ENCODE measurements at places on chromosomes 2 and 18.

- DNase-seq, result no peak
Observed at GRCh38 chr2:241069821-241070281, 32.2 kb downstream of the MTERF4 start.

DNA sequence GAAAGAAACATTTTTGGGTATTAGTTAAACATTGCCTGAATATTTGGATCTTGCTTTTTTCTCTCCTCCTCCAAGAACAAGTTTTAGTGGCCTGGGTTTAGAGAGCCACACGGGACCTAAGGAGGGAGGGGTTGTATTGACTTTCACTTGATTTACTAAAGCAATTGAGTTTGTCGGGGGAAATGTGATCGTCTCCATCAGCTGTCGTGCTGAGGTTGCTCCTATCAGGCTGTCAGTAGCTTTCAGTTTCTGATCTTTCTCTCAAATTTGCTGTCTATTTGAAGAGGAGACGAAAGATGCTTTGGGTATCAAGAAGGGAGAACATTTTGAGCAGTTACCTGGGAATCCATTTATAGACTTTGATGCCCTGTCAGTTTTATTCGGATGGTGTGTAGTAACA is 106.0 kb downstream of the SETBP1 start:
- peak; percentile 37 for DNase-seq

DNA sequence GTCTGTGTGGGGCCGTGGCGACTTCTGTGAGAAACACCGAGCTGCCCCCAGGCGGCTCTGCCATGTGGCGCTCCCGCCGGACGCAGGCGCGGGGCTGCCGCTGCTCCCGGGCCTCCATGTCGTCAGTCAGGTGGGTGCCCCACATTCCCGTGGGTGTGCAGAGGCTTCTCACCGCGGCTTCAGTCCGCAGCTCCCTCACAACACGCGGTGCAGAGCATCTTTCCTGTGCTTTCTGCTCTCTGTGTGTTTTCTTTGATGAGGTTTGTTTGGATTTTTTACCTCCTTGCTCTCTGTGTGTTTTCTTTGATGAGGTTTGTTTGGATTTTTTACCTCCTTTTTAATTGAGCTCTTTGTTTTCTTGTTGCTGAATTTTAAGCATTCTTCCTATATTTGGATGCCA is 13.0 kb downstream of the AQP12A start:
- DNase-seq, result no peak

DNA sequence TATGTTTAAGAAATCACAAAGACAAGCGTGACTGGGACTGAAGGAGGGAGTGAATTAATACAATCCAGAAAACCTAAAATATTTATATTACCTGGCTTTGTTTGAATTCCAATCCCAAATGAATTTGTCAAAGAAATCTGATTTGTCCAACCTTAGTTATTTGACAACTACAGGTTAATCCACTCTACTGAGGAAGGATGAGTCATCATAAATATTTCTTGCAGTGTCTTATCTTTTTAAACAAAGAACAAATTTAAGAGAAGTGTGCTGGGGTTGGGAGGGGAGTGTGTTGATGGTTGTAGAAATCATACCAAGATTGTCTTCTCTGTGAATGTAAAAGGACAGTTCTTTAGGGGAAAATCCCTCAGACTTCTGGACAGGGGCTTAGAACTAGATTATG is 1106.3 kb upstream of the SLC39A10 start:
- DNase-seq, result no peak

DNA sequence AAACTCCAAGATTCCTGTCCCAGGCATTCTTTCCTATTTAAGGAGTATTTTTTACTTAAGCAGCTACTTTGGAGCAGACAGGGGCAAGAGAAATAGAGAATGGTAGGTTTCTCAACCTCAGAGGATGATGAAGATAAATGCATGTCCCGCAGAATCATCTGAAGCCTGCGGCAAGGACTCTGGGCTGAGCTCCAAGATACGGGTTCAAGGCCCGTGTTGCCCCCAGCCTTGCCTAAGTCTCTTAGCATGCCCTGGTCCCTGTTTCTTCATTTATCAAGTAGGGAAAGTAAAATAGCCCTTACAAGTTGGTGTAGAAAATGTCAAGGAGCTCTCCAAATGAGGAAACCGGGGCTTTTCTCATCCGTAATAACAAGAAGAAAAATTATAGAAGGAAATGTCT is 214.0 kb downstream of the KLHL29 start:
- no peak for DNase-seq

GRCh38 chr2:44769349-44770011 is 172.0 kb upstream of the SIX3 start:
- DNase-seq, result no peak

DNA sequence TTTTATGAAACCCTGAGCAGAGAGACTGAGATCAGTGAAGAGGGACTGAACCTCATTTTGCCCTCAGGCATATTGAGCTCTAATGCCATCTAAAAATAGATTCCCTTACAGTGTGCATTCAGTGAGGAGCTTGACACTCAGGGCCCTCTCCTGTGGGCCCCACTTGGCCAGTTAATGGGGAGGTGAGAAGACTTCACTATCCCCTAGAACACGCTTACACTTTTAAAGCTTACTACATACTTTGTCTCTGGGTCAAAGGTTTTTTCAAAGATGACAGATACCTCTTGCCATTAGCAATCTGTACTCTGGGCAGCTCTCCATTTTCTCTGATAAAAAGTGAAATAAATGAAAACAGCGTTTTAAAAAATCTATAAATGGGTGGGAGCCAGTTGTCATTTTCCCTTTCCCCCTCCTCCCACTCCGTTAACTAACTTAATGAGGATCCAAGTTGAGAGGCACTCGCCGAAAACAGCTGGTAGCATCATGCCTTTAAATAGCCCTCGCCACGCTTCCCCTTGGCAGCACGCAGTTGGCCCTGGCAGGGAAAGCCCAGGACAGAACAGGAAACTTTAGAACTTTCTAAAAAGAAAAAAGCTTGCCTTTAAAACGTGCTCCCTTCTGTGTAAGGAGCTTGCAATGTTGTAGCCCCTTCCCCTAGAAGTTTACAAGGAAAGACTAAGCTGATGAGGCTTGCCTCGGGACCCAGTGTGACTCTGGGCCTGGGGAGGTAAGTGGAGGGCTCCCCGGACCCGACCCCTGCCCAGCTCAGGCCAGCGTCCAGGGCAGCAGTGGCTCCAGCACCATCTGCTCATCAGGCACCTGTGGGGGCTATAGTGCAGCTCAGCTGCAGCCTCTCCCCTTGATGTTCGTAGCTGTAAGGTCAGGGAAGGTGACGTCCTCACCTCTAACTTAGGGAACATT is 58.8 kb upstream of the FOSL2 start:
- no peak for DNase-seq

DNA sequence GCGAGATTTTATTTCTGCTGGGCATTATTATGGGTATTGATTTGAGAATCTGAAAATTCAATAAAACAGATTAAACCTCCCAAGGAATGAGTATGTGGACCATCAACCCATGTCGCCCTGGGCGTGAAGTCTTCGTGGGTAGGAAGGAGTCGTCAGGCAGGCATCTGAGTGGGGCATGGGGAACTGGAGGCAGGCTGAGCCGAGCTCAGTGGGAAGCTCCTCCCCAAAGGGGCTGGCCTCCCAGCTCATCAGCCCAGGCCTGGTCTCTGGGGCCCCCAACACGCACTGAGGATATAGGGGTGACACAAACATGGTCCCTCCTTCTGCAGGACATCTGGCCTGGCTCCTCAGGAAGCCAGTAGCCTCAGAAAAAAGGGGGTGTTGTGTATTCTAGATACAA is 265.2 kb downstream of the TFCP2L1 start:
- DNase-seq, result no peak

GRCh38 chr2:173544641-173545363 is 190.1 kb downstream of the CDCA7 start:
- no peak for DNase-seq

GRCh38 chr2:233498126-233498525 is 68.5 kb downstream of the USP40 start:
- DNase-seq, result no peak

- DNase-seq, result no peak
Observed at GRCh38 chr2:70078384-70078783, 8.9 kb upstream of the PCBP1 start.

- DNase-seq, result no peak
Observed at GRCh38 chr2:200975672-200976071, 12.2 kb upstream of the ORC2 start.

GRCh38 chr2:240630771-240631547 is 5.7 kb downstream of the GPR35 start:
- DNase-seq, result no peak

GRCh38 chr2:217271813-217272212 is 411.9 kb upstream of the TNP1 start:
- DNase-seq, result no peak

DNA sequence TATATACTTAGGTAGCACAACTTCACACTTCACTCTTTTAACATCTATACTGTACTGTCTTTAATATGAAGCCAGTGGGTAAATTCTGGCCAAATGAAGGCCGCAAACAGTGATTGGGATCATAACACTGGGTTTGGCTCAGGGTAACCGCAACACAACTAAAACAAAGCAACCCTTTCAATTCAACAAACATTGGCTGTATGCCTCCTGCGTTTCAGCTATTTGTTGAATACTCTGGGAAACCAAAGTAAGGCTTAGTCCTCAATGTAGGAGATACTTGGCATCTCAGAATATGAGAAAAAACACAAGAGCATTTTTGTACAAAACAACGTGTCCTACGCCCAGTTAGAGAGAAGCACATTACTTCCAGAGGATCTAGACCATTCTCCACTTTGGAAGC is 693.3 kb upstream of the KLHL29 start:
- no peak for DNase-seq

- DNase-seq, result no peak
Observed at GRCh38 chr2:238081561-238081960, 18.6 kb upstream of the ESPNL start.
